ENCODE measurements at places on chromosomes 12 and 14.

DNA sequence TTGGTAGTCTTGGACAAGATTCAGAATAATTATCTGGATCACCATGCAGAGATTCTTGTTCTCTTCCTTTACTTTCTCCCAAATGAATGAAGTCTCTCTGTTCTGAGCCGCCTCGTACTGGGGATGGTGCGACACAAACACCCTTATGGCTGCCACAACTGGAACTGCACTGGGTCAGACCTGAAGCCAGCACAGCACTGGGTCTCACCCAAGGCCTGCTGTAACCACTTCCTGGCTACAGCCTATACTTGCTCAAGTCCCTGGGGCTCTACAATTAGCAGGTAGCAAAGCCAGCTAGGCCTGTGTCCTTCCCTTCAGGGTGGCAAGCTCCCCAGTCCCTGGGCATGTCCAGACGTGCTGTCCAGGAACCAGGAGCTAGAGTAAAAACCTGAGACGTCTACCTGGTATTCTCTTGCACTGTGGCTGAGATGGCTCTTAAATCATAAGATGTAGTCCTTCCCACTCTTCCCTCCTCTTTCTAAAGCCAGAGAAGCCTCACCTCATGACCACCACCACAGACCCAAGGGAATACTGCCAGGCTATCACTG is 27.6 kb downstream of the IFNG start:
- no peak for DNase-seq

DNA sequence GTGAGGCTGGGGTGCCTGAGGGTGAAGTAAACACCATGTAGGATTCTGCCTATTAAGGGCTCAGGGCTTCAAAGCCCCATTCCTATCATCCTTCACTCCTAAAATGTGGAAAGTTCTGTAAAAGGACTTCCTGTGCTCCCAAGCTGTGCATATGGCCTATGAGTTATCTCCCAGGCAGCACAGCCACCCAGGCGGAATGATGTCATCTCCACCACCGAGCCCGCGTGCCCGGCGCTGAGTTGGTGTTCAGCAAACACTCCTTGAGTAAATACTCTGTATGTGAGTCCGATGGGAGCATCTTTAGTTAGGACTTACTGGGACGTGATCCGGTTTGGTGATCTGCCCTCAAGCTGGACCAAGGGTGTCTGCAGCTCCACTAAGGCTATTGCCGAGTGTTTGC is 437.3 kb downstream of the MED13L start:
- DNase-seq = no peak

DNA sequence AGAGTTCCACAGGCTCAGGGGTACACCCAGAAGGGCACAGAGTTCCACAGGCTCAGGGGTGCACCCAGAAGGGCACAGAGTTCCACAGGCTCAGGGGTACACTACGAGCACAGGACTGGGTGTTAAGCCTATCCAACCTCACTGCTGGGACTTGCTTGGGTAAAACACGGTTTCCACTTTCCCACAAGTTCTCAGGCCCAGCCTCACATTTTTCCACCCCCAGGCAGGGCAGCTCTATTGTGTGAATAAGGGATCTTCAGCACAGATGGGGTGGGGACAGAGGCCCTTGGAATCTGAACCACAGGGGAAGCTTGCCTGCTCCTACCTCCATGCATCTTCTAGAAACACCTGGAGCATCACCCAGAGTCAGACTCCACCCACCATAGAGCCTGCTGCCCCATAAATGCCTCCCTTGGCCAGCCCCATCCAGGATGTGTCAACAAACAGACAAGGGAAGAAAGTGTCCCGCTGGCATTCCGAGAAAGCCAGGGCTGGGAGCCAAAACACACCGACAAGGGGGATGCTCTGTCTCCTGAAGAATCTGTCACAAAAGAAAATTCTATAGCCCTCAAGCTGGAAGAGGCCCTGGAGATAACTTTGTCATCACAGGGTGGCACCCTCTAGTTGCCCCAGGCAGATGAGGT is 4.8 kb downstream of the CRACR2A start:
- DNase-seq = no peak

DNA sequence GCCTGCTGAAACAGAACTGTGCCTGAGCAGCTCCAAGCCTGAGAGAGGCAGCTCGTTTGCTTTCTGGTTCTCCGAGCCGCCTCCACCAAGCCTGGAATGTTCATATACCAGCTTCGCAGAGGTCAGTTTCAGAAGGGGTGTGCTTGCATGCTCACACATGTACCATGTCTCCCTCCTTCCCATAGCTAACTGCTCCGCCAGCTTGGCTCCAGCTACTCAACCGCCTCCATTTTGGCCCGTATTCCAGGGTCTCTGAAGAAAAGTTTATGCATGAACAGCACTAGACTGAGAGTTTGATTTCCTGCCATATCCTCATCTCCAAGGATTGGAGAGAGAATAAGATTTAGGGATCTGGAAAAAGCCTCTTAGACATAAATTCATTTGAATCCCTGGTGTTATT is 103.7 kb downstream of the SMOC1 start:
- DNase-seq = no peak

GRCh38 chr14:52146504-52146903 is 77.6 kb upstream of the NID2 start:
- DNase-seq = no peak

DNA sequence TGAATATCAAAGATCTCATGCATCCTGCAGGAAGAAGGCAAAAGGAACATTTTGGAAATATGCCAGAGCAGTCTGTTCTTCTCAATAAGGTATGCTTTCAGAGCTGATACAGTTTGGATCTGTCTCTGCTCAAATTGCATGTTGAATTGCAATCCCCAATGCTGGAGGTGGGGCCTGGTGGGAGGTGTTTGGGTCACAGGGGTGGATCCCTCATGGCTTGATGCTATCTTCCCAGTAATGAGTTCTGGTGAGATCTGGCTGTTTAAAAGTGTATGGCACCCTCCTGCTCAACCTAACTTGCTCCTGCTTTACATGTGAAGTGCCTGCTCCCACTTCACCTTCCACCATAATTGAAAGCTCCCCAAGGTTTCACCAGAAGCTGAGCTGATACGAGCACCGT is 76.6 kb downstream of the RIN3 start:
- peak; percentile 5 for DNase-seq

DNA sequence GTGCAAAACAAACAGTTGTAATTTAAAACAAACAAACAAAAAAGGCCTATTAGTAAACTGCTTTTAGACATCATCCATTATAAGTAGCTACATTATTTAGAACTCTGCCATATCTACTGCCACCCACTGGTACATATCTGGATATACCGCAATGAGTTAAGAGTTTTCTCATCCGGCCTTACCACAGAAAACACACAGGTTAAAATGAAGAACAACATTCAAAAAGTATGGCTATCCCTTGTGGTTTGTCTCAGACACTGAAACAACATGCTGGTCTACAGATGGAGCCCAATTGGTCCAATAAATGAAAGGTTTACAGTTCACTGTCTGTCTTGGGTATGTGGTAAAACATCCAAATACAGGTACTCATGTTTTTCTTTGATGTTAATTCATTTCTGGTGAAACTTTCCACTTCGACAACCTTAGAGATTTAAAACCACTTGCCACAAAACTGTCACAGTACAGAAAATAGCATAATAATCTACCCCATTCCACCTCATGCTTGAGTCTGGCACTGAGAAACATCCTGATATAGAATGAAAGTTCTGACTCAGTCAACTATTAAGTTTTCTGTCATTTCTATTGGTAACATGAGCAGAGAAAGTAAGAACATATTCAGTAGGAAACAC is 354.3 kb downstream of the CEP128 start:
- DNase-seq = peak; percentile 60

GRCh38 chr12:52252728-52253343 is 19.8 kb downstream of the KRT7 start:
- no peak for DNase-seq

- DNase-seq = no peak
Observed at GRCh38 chr14:52272375-52272774, 4.9 kb downstream of the PTGDR start.

- no peak for DNase-seq
Observed at GRCh38 chr14:53409289-53409688, 256.2 kb upstream of the DDHD1 start.

GRCh38 chr14:47223656-47224055 is 451.7 kb downstream of the MDGA2 start:
- DNase-seq = no peak

DNA sequence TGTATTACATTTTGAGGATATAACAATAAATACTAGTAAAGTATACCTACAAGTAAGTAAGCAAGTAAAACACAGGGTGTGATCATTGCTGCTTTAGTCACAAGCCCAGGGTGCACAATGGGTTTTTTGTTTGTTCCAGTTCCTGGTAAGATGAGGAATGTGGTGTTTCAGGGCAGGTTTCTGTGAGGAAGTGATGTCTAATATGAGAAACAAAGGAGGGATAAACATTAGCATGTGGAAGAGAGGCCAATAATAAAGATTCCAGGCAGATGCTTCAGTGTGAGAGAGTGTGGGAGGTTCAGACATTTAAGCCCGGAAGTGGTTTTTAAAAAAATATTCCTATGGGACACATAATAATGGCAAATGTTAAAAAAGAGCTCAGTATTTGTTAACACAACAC is 808.1 kb upstream of the USP15 start:
- no peak for DNase-seq

- DNase-seq = no peak
Observed at GRCh38 chr14:64849940-64850339, 29.8 kb downstream of the SPTB start.

DNA sequence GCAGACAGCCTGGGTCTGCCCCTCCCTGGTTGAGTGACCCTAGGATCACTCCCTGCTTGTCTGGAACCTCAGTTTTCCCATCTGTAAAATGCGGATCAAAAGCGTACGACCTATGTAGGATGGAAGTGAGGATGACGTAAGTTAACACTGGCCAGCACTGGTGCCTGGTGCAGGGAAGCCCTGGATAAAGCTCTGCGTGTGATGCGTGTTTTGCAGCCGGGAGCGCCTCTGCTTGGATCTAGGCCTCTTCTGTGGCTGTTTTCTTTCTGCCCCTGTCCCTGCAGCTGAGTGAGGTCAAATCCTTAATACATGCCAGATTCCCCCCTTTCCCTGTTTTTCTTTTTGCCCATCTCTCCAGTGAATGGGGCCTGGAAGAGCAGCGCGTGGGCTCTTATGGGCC is 201.5 kb downstream of the RBM19 start:
- DNase-seq = no peak

DNA sequence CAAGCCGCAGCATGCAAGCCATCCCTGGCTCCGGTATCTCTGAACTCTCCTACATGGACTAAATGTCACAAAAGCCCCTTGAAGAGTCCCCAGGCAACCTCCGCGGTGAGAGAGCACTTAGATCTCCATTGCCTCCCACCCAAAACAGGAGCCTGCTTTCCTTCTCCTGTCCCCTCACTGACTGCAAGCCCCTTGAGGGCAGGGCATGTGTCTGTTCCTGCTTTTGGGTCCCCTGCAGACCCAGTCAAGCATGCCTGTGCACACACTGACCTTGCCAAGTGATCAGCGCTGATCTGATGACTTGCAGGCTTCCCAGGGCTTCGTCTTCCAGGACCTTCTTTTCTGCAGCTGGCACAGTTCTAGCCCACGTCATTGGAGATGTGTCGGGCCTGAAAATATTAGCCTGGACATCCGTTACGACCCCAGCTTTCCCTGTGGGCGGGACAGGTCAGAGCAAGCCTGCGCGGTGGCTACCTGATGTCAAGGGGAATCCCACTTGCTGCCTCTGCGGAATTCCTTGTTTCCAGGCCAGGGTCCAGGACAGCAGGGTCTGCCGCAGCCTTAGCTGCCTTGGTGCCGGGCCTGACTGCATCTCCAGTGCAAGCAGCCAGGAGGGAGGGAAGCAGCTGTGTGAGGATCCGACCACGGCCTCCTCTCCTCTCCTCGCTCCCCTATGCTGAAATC is 92.5 kb downstream of the FBXL14 start:
- DNase-seq = no peak

GRCh38 chr14:59055439-59056045 is 132.9 kb upstream of the DAAM1 start:
- DNase-seq = peak; percentile 21

- no peak for DNase-seq
Observed at GRCh38 chr14:99632410-99633035, 12.4 kb upstream of the HHIPL1 start.

GRCh38 chr14:31126680-31127079 is 80.9 kb downstream of the HECTD1 start:
- DNase-seq = no peak

DNA sequence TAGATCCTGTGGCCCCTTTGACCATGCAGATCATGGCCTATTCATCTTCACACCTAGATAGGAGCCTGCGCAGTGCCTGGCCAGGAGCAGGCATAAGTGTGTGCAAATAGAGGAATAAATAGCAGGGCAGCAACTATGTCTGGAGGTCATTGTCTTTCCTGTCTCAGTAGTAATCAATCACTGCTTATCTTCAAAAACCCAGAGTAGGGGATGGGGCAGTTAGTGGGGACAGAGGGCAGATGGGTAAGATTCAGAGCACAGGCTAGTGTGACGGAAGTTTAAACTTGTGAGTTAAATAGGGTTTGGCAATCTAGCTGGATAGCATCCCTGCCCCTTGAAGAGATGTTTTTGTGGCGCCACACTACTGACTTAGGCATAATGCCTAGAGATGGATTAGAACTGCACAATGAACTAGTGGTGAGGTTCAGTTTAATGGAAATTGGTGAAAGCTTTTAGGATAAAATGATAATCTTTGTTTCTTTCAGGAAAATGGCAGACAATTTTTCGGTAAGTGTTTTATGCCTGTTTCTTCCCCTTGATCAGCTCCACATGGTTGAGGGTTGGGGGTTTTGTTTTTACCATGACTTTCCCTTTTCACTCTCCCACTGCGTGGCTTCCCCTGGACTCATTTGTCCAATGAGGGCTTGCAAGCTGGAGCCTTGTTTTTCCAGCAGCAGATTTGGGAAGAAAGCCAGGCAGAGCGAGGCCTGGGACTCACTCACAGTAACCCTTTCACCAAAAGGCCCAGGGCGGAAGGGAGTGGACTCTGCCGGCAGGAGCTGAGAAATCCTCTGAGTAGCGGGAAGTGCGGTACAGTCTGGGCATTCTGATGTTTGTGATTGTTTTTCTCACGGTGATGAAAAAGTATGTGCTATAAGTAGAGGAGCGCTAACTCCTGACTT is 8.1 kb downstream of the LGALS3 start:
- peak; percentile 67 for DNase-seq

DNA sequence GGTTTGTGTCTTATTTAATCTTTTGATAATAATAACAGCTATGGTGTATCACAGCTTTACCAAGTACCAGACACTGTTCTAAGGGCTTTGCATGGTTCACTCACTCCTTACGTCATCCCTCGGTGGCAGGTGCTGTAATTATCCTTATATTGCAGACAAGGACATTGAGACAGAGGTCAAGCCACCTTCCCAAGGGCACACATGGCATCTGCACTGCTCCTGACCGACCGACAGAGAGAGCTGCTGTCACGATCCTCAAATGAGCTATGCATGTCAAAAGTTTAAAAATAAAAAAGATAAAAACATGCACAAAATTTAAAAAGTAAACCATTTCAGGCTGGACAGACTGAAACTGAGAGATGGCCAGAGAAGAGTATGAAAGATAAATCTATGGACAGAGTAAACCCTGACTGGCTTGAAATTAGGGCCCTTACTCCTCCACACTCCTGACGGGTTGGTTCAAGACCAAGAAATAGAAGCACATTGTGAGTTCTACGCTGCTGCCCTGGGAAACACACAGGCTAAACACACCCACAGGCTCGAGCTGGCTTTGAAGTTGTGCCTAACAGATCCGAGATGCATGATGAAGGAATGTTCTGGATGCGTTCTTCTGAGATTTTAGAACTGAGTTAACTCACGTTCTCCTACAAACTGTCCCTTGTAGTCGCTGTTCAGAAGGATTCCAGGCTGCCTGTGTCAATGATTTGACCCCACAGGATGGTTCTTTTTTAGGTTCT is 268.7 kb downstream of the ZFP36L1 start:
- DNase-seq = no peak
